Foreskin melanocyte (primary cell): ENCODE measurements at places on chromosomes 7 and 10.

GRCh38 chr7:129804890-129805719, 147.7 kb downstream of the UBE2H start:
- no peak for DNase-seq

- DNase-seq: no peak
These were observed 73.8 kb downstream of the PAXIP1 start for GRCh38 chr7:154929006-154929726.

GRCh38 chr10:105594296-105594695, 953.2 kb downstream of the SORCS3 start:
- no peak for DNase-seq

DNA sequence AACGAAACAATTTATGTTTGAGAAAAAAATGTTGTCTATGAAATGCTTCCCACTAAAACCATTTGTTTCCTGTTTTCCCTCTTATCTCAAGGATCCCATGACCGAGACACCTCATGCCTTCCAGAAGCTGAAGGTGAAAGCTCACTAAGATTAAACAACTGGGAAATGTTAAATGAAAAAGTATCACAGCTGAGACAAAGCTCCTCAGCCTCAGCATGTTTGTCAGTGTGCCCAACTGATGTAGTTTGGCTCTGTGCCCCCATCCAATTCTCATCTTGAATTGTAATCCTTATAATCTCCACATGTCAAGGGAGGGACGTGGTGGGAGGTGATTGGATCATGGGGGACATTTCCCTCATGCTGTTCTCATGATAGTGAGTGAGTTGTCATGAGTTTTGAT, 327.3 kb downstream of the HTR7 start:
- DNase-seq: no peak

GRCh38 chr10:24722131-24722675, 1.5 kb downstream of the ARHGAP21 start:
- no peak for DNase-seq

DNA sequence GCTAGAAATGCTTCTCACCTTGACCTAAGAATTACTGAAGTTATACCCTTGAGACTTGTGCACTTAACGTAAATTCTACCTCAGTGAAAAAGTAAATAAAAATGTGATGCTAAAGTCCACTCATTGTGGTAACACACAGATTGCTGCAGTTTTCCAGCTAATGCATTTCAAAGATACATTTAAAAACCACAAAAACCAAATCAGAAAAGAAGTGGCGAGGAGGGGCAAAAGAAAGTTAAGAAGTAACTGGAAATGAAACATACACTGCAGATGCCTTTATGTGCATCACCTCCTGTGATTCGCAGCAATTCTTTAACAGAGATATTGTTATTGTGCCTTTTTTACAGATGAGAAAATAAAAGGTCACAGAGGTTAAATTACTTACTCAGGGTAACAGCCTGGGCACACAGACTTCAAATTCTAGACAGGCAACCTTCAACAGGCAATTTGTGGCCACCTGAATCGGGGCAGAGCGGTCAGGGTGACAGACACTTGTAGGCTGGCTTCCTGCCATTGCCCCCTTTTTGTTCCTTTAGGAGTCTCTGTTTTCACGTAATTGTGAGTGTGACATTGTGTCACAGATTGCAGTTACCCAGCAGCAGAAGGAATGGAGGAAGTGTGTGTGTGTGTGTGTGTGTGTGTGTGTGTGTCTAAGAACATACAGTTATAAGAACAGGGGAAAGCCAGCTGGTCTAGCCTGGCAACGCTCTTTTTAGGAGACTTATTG, 1.9 kb downstream of the WIPF3 start:
- DNase-seq: no peak

GRCh38 chr7:22278660-22279059, 78.3 kb downstream of the RAPGEF5 start:
- DNase-seq: no peak

- peak; percentile 44 for DNase-seq
These were observed 76.3 kb downstream of the CLIP2 start for GRCh38 chr7:74365322-74366022.

DNA sequence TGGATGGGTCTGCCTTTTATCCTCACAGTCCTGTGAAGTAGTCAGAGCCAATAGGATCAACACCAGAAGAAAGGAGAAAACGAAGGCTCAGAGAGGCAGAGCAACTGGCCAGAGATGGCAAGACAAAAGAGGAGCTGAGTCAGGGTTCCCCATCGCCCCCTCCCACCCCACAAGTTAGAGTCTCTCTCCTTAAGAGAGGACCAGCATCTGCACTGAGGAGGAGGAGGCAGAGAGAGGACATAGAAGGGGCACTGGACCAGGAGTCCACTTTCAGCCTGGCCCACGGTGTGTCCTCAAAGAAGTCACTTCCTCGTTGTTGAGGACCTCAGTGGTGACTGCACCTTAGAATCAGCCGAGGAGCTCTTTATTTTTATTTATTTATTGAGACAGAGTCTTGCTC, 11.6 kb downstream of the SPOCK2 start:
- DNase-seq: no peak

DNA sequence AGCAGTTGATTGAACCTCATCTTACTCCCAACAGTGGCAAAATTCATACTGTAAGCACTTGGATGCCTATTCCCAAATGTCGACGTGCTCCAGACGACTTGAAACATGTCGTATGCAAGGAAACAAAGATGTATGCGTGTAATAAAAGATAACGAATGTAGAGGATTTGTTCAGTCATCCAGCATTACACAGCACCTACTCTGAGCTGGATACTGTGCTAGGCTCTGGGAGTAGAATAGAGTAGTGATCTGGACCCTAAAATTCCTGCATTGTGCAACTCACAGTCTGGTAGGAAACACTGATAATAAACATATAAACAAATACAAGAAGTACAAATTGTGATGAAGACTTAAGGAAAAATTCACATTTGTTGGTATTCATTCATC, 5.6 kb upstream of the TBX20 start:
- DNase-seq: no peak

- no peak for DNase-seq
These were observed 62.3 kb downstream of the TFPI2 start for GRCh38 chr7:93828260-93828659.

DNA sequence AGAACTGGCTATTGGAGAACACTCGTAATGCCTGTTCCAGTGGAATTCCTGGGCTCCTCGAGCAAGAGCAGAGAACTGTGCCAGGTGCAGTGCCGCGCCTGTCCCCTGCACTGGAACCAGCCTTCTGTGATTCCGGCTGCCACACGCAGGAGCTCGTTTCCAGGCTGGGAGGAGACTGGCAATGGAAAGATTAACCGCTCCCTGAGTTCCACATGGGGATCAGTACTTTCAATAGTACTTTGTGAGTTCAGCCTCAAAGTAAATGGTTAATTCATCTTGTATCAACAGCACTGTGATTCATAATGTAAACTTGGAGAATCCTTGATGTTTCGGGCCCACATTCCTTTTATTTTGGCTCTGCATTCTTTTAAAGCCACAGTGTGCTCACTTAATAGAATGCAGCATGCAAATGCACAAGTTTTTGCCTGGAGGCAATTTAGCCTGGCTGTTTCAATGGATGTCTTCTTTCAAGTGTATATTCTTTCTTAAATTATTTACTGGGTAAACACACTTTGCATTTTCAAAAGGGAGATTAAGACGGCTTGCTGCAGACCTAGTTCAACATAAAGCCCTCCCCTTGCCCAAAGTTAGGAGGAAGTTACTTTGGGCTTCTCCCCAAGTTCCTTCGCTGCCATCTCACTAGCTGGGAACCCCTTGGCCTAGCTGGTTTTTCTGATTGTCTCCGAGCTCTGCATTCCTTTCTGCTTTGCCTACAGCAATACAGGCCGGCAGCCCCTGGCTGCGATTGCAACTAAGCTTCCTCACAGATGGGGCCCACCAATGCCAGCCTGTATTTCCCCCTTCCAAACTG, 138.1 kb upstream of the TCF7L2 start:
- peak; percentile 99 for DNase-seq

DNA sequence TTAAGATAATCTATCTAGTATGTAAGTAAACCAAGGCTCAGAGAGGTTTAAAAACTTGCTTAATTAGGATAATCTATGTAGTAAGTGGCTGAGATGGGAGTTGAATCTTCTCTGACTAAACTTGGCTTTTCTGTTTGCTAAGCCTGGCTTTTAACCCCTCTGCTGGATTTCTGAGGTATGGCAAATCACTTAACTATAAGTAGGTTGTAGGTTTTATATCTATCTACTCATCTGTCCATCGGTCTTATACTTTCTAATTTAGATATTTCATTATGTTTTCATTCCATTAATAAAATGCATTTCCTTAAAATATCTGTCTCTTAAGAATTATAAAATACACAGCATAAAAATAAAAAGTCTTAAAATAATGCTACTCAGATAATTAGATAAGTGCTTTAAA, 59.4 kb downstream of the ST7 start:
- DNase-seq: no peak

DNA sequence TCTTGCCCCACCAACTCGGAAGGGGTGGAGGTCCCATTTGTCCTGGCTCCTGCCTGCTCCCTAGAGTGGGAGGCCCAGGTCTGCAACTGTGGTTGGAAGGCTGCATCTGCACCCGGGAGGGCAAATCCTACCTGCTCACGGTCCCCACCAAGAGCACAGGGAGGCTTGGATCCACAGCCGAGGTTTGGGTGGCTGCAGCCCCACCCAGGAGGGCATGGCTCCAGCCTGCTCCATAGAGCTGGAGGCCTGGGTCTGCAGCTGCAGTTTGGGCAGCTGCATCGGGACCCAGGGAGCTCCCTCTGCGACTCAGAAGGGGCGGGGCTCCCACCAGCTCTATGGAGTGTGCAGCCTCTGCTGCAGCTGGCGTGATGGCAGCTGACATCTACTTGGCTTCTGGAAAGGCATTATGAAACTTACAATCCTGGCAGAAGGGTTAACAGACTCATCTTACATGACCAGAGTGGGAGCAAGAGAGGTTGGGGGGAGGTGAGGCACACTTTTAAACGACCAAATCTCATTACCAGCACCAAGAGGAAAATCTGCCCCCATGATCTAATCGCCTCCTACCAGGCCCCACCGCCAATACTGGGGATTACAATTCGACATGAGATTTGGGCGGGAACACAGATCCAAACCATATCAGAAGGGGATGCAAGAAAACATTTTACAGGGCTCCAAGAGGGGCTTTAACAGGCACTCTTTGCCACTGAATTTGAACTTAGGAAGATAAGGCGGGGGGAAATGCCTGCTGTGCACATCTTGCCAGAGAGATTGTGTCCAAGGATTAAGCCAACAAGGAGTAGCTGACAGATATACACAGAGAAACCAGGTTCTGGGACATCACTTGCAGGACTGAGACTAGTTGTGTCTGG, 8.2 kb upstream of the BLVRA start:
- DNase-seq: no peak

GRCh38 chr10:26773633-26774032, 76.1 kb downstream of the PDSS1 start:
- DNase-seq: no peak

- no peak for DNase-seq
These were observed 256.1 kb downstream of the ZWINT start for GRCh38 chr10:56104923-56105322.

DNA sequence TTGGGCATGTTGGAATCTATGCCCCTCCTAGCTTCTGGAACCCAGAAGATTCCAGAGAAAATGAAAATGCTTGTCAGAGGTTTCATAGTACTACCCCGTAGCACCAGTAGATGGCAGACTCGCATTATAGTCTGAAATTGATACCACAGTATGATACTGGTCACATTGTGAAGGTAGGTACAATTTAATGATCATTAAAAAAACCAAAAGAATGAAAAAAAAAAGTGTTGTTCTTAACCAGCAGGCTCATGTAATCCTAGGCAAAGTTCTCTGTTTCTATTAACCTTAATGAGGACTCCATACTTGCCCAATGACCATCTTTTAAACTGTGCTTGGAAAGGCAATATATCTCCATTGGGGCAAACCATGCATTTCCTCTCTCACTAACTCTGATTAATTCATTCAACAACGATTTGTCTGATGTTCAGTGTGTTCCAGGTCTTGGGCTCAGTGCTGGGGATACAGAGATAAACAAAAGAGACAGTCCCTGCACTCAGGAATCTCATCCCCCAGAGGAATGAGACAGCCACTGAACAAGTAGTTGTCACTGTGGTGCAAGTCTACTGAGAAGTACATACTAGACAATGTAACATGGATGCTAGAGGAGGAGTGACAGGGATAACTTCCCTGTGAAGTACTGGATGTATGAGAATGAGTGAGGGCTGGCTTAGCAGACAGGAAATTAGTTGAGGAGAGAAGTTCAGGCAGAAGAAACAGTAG, 223.5 kb upstream of the PHYHIPL start:
- DNase-seq: peak; percentile 50

DNA sequence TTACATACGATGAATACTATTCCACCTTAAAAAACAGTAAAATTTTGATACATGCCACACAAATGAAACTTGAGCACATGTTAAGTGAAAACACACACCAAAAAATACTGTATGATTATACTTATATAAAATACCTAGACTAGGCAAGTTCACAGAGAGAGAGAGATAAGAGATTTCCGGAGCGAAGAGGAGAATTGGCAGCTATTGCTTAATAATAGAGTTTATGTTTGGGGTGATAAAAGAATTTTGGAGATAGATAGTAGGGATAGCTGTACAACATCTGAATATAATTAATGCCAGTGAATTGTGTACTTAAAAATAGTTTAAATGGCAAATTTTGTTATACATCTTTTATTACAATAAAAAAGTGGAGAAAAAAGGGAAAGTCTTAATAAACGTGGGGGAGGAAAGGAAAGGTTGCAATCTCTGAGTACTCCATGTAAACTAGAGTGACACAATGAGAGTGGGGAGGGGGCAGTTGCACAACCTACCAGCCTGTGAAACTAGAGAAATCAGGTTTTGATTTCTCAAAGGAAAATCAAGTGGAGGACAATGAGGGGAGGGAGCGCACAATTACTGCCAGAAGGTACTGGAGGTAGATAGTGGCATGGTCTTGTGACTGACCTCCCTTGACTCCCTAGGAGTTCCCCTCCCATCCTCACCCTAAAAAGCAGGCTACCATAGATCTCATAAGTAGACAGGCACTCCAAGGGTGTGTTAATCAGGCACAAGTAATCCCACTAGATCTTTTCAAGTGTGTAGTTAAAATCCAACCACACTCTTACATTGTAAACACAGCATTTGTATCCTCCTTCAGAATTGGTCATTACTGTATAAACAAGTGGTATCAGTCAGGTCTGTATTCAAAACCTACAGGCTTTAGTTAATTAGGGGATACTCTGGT, 31.6 kb upstream of the ANK3 start:
- no peak for DNase-seq

GRCh38 chr10:110893559-110894179, 21.9 kb downstream of the PDCD4 start:
- peak; percentile 42 for DNase-seq
